Fibroblast of the conjunctiva (primary cell): ENCODE measurements at places on chromosomes 6 and 20.
A peak's percentile ranks its signal among the peaks of the same experiment; 100 is the strongest.

DNA sequence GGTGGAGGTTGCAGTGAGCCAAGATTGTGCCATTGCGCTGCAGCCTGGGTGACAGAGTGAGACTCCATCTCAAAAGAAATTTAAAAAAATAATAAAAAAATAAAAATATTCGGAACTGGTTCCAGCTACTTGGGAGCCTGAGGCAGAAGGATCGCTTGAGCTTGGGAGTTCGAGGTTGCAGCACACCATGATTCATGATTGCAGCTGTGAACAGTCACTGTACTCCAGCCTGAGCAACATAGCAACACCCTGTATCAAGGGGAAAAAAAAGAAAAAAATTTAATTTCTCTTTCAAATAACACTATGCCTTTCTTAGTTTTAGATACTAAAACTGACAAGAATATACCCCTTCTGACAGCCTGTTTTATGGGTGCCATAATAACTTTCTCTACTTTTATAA is 10.5 kb downstream of the KDM1B start:
- DNase-seq, result no peak

DNA sequence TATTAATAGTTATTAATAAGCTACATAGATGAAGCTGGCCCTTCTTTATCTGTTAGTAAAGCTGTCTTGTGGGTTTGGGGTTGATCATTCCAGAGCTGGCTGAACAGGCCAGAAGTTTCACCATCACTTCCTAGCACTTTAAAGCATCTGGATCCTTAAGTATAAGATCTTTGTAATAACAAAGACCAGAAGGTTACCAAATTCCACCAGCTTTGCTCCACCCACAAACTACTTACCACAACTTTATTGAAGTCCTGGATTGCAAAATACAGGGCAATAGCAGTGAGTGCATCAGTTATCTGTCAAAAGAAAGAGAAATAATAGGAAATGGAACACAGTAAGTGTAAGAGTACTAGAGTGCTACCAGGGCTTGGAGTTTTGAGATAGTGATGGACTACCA is 33.0 kb downstream of the PIGU start:
- DNase-seq, result peak; percentile 57

GRCh38 chr20:42313704-42314103 is 695.5 kb upstream of the CHD6 start:
- DNase-seq, result no peak

- DNase-seq, result no peak
These were observed 94.6 kb upstream of the ENPP5 start for GRCh38 chr6:46265373-46265772.

- no peak for DNase-seq
These were observed 13.5 kb upstream of the PNRC1 start for GRCh38 chr6:89066940-89067646.

GRCh38 chr6:96947055-96947454 is 22.5 kb downstream of the KLHL32 start:
- no peak for DNase-seq

DNA sequence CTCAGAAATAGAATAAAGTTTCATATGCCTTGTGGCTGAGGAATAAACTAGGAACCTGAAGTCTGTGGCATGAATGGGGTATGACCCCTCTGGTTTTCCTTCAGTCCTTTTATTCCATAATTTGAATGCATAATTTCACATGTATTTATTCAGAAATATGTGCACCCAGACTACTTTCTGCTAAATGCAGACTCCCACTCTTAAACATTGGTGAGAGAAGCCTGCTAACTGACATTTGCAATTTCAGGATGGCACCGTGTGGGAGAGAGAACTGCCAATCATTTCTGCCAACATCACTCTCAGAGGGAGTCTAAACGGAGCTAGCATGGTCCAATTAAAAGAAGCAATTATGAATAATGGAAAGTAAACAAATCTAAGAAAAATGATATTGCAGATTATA is 141.3 kb downstream of the ADGRB3 start:
- DNase-seq, result no peak

DNA sequence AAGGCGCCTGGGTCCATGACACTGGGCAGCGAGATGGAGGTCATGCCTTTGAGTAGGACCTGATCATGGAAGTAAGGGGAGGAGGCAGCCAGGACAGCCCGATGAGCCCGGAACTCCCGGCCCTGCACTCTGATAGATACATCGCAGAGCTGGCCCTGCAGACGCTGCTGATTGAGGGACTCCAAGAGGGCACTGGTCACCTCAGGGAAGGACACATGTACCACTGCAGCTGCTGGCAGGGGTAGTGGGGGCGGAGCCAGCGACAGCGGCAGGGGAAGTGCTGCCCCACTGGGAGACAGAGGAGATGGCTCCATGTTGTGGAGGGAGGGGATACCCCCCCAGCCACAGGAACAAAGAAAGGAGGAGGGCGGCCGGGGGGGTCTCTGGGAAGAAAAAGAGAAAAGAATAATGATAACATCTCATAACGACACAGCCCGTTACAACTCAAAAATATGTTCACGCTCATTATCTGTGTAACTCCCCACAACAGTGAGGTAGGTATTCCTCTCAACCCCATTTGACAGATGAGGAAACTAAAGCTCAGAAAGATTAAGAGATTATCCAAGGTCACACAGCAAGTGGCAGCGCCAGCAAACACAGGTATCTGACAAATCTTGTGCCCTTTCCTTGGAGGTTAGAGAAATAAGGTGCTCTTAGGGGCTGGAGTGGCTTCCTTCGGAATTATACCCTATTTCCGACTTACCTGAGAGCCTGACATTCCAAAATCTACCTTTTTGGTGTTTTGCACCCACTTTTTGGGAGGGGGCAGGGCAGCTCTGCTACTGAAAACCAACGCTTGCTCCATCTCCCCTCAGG is 733 bp downstream of the ZBTB22 start:
- DNase-seq, result no peak

DNA sequence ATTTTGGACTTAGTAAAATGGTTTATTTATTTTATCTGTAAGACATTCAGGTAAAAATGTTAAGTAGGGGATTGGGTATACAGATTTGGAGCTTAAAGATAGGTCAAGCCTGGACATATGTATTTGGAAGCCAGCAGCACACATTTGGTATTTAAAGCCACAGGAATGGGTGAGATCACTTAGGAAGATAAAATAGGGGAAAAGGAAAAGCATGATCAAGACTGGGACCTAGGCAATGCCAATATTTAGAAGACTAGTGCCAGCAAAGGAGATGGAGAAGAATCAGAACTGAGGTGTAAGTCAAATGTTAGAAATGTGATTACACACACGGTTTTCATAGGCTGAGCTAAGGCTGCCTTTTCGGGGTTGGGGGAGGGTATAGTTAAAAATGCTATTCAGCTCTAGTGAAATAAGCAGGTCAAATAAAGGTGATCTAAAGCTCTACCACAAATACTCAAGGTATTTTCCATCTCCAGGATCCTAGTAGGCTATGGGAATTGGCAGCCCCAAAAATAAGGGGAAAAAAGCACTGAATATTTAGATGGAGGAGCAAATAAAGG is 20.6 kb downstream of the SLC2A12 start:
- no peak for DNase-seq

GRCh38 chr6:22026164-22026678 is 270.6 kb downstream of the PRL start:
- no peak for DNase-seq

DNA sequence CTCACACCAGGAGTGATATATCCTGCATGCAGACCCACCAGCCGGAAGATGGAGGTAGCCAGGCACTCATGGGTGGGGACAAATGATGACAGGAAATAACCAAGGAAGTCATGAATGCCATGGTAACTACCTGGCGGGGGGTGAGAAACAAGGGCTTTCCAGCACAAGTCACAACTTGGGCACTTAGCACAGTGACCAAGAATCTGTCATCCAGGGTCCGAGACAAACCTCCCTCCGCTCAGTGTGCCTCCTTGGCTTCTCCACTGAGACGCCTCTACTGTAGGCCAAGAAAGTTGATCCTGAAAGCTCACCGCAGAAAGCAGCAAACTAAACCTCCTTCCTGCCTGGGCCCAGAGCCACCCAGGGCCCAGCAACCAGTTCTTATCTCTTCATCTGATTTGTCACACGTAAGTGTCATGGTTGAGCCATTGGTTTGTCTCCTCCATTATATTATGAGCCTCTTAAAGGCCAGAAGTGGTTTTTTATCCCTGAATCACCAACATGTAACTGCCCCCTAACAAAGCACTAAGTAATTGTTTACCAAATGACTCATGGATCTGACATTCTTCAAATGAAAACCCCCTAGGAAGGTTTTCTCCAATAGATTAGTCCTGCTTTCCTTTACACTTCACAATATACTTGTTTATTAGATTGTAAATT is 84.3 kb upstream of the TAB2 start:
- DNase-seq, result peak; percentile 55

DNA sequence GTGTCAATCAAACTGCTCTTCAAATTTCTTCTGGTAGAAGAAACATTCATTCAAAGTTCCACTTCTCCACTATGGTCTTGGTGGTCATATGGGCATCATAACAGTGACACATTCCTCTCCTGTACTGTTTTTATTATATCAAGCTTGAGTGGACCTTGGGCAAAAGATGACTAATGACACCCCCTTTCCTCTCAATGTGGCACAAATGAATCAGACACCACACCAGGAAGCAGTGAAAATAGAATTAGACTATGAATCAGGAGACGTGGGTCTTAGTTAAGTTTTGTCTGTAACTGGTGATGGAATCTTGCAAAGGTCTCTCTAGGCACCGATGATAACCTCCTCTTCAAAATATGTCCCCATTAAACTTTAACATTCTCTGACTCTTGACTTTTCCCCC is 9.0 kb upstream of the NRSN1 start:
- no peak for DNase-seq

DNA sequence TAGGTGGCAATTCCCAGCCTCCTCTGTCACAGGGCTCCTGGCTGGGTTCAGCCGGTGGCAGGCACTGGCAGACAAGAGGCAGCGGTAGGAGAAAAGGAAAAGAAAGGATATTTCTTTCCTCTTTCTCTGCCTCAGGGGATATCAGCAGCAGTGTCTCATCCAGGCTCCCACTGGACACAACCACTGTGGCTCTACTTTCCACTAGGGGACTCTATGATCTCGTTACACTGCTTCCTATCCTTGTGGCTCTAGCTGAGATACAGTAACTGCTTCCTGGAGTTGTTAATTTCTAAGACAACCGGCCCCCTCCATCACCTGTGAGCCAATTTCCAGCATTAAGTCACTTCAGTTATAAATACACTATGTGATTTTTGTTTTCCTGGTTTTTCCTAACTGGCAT is 102.0 kb upstream of the LRFN2 start:
- DNase-seq, result no peak

- no peak for DNase-seq
These were observed 64.2 kb upstream of the FLRT3 start for GRCh38 chr20:14401479-14402138.

DNA sequence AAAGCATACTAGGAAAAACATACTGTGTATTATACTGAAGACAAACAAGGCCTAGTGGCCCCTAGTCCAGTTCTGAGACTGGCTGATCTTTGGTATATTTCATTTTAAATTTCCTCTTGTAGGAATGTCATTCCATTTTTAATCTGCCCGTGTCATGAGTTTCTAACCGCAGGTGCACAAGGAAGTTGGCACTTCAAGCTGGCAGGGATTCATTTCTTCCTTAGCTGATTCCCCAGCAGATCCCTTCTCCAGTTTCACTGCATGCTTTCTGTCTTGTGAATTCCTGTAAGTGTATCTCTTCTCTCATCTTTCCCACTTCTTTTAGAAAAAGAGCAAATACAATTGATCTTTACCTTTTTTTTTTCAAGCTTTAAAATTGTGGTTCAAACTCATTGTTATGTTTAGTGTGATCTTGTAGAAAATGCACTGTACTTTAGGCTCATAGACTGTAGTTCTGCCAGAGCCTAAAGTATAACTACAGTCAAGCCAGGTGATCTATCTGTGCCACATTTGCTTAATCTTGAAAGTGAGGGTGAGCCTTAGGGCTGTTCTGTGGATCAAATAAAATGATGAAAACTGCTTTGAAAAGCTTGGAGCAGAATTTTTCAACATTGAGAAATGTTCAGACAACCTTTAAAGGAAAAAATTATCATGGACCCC is 37.0 kb downstream of the RNF217 start:
- no peak for DNase-seq

- DNase-seq, result no peak
These were observed 485.7 kb upstream of the JARID2 start for GRCh38 chr6:14759976-14760672.

GRCh38 chr6:56368491-56368890 is 121.1 kb upstream of the COL21A1 start:
- DNase-seq, result no peak
